ENCODE measurements at places on chromosomes 1 and 21.

DNA sequence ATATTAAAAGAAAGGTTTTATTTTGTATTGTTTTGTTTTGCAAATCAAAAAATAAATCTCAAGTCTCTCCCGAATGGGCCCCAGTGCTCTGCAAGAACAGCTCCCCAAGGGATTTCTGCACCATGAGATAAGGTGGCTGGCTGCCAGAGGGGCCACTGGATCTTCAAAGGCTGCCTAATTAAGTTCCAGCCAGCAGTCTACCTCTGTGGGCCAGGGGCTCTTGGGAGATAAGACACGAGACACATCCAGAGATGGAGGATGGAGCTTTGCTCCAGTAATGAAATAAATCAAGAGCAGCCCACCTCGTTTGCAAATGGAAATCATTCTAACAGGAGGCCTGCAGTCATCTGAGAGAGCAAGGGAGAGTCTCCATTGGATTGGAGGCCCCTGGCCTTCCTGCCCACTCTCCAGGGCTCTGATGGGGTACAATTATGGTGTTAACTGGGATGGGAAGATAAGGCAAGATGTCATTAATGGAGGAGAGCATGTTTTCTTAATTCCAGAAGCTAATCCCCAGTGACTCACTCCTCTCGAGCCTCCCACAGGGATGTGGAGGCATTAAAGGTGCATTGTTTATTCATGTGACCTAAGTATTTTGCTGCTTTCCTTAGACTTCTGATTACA is 155.2 kb upstream of the KAZN start:
- DNase-seq: peak; percentile 46

- DNase-seq: peak; percentile 66
These were observed 125.1 kb downstream of the NEK7 start for GRCh38 chr1:198281911-198282310.

DNA sequence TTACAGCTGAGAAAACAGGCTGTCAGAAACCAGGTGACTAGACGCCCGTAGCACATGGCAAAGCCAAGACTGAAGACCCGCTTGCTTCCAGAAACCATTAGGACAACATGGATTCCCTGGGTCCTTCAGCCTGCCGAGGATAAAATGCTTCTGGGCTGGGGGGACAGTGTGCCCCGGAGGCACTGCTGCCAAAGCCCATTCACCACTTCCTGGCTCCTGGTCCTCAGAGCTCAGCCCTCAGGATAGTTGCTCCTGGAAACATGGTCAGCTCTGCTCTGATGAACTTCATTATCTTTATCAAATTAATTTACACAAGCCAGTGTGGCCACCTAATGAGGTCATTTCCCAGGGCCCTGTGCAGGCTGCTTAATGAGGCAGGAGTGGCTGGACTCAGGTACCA is 41.1 kb upstream of the ACTL8 start:
- no peak for DNase-seq

GRCh38 chr1:220797553-220797952 is 10.8 kb downstream of the MTARC1 start:
- DNase-seq: no peak

DNA sequence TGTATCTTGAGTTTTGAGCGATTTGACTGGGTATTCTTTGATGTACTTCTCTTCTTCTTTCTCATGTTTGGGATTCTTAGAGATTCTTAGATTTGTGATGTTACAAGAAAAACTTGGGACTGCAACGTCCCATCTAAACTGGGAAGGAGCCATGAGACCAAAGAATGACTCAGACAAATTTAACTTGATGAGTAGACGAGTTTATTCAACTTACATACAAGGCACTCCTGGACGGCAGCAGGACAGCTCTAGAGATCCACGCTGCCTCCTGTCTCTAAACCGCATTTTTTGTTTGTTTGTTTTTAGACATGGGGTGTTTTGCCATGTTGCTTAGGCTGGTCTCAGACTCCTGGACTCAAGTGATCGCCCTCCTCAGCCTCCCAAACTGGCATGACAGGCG is 137.1 kb downstream of the PIK3R3 start:
- DNase-seq: no peak

DNA sequence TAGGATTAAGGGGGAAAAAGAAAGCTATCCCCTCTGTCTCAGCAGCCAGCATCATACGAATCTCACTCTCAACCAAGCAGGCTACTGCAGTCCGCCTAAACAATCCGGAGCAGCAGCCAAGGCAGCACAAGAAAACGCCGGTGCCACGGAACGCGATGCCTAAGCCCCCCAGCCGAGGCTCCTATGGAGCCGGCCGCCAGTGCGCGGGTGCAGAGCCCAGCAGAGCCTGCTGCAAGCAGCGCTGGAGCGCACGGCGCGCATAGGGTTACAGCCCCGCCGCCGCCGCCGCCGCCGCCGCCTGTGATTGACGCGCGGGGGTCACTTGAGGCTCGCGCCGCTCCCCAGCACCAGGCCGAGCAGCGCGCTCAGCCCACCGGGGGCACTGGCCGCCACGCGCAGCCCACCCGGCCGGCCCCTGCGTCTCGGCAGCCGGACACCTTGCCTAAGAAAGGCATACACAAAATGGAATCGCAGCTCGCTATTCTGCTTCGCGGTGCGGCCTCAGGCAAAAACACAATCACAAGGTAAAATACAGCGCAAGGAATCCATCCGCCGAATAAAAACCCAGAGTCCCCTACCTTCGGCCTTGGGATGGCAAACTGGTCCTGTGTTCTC is 780 bp downstream of the HIVEP3 start:
- DNase-seq: no peak

- DNase-seq: no peak
These were observed 107.4 kb downstream of the LYST start for GRCh38 chr1:235759336-235759735.

Measured in foreskin keratinocyte (primary cell).